ENCODE measurements at places on chromosomes 2 and 18.

DNA sequence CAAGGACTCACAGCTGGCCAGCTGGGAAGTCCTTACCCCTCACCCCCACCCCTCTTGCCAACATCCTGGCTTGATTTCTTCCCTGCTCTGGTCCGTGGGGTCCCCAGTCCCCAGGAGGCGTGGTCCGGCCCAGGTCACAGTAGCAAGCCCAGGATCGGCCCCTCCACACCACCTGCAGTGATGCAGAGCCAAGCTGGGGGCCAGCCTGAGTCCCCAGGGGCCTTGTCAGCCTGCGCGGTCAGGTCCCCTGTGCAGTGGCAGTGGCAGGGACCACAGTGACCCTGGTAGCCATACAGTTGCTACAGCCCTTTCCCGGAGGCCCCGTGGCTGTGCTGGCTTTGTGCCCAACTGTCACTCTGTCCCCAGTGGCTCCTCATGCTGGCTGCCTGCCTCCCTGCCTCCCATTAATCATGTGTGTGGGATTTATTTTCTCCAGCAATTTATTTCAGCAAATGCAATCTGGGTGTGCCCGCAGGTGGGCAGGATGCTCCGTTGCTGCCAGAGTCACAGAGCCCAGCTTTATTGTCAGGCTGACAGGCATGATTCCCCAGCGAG is 8.8 kb upstream of the PRSS56 start:
- DNase-seq, result no peak

- DNase-seq, result no peak
These were observed 43.6 kb downstream of the SANBR start for GRCh38 chr2:61109291-61109690.

- DNase-seq, result no peak
These were observed 117.8 kb downstream of the ACKR3 start for GRCh38 chr2:236687296-236687965.

- no peak for DNase-seq
These were observed 276.8 kb upstream of the CHST9 start for GRCh38 chr18:27461957-27462356.

- DNase-seq, result no peak
These were observed 348.1 kb downstream of the TGIF1 start for GRCh38 chr18:3798032-3798431.

DNA sequence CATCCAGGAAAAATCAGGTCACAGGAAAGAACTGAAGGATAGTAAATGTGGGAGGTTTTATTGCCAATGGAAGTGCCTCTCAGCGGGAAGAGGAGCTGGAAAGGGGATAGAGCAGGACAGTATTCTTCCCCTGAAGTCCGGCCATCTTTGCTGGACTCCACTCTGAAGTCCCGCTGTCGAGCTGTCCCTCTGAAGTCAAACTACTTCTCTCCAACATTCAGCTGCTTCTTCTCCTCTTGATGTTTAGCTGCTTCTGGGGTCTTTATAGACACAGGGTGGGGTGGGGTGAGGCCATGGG is 23.5 kb upstream of the SLC39A10 start:
- DNase-seq, result no peak

- DNase-seq, result no peak
These were observed 20.1 kb upstream of the SCYGR2 start for GRCh38 chr2:227578642-227579041.

DNA sequence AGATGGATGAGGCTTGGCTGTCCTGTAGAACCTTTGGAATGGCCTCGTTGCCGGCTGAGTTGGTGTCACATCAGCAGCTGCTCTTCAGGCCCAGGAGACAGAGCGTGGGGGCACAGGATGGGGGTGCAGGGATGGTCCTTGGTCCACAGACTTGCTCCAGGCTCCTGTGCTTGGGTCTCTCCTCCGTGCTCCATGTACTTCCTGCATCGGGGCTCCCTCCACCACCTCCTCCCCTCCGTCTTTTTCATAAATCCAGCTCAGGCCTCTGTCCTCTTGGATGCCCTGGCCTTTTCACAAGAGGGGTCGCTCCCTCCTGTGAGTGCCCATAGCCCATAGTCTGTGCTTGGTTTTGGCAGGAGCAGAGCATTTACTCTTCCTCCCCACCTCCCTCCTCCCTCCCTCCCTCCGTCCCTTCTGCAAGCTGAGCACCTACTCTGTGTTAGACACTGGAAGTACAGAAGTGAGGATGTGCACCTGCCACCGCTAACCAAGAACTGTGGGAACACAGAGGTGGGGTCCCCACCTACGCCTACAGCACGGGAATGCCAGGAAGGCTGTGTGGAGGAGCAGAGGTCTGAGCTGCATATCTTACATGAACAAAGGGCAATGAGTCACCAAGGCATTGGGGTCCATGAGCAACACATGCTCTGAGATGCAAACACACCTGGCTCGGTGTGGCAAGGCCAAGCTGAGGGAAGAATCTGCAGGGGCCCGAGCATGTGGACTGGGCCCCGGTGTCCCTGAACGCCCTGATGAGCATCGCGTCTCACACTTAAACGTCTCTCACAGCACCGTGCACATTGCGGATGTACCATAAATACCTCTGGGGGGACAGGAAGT is 458.7 kb upstream of the HS6ST1 start:
- no peak for DNase-seq

All from NCI-H2081 treated with DMSO at 0.1 percent for 48 hours (cell line).